ENCODE measurements at places on chromosomes 1 and 21.

DNA sequence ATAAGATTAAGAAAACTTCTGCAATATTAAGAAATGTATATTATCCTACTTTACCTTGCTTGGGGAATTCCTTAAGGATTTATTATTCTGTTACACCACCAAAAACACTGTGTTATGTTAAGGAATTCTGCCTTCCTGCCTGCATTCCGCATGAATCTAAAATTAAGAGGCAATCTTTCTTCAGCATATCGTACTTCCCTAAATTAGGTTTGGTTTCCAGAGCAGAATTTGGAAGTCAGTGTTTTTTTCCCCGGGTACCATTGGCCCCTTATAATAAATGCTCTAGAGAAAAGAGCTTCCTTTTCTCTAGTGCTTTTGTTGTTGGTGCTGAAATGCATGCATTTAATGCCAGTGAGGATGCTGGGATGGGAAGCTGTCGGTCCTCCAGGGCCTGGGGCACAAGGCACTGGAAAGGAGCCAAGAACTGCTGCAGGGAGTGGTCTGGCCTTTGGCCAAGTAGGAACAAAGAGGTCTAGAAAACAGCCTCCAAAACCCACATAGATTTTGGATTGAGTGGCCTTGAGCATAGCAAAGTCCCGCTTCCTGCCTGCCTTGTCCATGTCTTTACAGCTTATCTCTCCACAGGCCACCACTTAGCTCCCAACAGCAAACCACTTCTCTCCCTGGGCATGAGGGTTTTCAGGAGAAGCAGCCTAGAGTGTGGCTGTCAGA, 69.9 kb downstream of the RRAGC start:
- no peaks in the 10 kb centered on the region for H3K4me1 ChIP-seq
- H3K27me3 ChIP-seq = no peaks in the 10 kb centered on the region
- no peaks in the 10 kb centered on the region for H3K36me3 ChIP-seq
- DNase-seq = no peak
- H3K27ac ChIP-seq = no peak overlapping the region

DNA sequence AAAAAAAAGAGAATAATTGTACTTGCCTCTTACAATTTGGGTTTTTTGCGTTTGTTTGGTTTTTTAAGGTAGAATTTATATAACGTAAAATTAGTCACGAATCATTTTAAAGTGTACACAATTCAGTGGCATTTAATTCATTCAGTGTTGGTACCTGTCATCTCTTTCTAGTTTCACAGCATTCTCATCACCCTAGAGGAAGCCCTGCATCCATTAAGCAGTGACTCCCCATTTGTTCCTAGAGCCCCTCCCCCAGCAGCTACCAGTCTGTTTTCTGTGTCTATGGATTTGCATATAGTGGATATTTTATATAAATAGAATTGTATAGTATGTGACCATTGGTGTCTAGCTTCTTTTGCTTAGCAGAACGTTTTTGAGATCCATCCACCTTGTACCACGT, 233.2 kb upstream of the FMN2 start:
- H3K4me3 ChIP-seq = no peak overlapping the region
- no peaks in the 10 kb centered on the region for H3K27me3 ChIP-seq
- H3K36me3 ChIP-seq = no peaks in the 10 kb centered on the region
- no peaks in the 10 kb centered on the region for H3K4me1 ChIP-seq
- no peak overlapping the region for H3K27ac ChIP-seq
- DNase-seq = no peak

DNA sequence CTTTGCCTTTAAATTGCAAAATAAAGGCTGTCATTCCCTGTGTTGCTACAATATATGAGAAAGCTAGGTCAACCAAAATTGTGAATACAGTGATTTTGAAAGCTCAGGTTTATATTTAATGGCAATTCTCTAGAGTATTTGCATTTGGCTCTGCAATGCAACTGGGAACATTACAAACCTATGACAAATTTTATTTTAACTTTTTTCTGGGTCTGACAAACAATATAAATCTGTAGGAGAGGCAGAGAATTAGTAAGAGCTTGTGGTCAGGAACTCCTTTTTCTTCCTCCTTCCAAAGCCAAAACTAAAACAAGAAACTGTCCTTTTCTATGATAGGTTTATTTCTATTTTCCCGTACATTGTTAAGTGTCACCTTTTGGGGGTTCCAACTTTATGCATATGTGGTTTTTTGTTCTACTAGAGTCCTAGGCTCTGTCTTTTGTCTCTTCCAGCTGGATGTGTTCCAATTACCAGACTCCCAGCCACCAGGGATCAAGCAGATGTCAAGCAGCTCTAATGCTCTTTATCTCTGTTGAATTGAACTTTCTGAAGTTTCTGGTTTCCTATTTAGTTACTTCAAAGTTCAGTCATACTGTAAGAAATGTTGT, 106.9 kb downstream of the ASH1L start:
- no peak overlapping the region for H3K4me3 ChIP-seq
- no peaks in the 10 kb centered on the region for H3K36me3 ChIP-seq
- no peak overlapping the region for H3K27ac ChIP-seq
- peak; percentile 33 for DNase-seq
- peaks cover 5% of the 10 kb centered on the region for H3K4me1 ChIP-seq

GRCh38 chr1:220631238-220631815, 58.8 kb upstream of the C1orf115 start:
- H3K4me1 ChIP-seq = no peaks in the 10 kb centered on the region
- no peak overlapping the region for H3K4me3 ChIP-seq
- no peaks in the 10 kb centered on the region for H3K36me3 ChIP-seq
- H3K27ac ChIP-seq = no peak overlapping the region
- no peaks in the 10 kb centered on the region for H3K27me3 ChIP-seq

DNA sequence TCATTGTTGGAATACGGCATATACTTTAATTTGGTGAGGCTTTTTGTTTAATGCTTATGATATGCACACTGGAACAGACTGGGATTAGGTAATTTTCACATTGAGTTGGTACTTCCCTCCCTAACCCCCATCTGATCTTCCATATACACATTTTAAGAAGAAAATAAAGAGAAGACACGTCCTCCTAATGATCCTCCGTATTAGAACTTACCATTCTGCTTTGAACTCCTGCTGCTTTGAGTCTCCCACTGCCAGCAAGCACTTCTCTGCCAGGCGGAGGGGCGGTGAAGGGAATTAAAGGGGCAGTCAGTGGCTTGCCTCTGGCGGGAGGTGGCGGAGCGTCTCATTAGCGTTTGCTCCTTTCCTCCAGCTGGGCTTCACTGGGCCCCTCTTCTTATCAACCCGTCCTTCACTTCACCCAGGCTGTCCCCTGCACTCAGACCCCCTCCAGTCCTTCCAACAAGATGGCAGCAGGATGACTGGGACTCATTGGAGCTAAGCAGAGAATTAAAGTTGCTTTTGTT, 433.4 kb downstream of the KIF26B start:
- no peaks in the 10 kb centered on the region for H3K27me3 ChIP-seq
- H3K4me1 ChIP-seq = no peaks in the 10 kb centered on the region
- H3K4me3 ChIP-seq = no peak overlapping the region

Measured in testis (tissue), 5 donors.